NCI-H1436 treated with DMSO at 0.1 percent for 48 hours (cell line): ENCODE measurements at places on chromosomes 11 and 22.

- no peak for DNase-seq
Measured at GRCh38 chr11:69554849-69555248, 73.4 kb downstream of the LINC01488 start.

DNA sequence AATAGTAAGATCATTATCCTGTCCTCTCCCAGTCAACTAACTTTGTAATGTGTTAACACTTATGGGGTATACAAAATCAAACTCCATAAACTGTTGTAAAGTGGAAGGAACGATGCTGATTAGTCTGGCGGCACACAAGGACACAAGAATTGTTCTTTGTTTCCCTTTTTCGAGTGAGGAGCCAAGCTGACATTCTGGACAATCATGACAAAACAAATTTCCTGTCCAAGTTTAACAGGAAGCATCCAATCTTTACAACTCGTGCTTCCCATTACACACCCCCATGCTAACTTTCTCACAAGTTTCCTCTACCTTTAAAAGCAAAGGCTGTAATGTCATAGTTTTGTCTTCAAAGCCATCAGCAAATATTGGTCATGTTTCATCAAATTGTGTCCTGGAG is 20.4 kb upstream of the LDLRAD3 start:
- no peak for DNase-seq

- no peak for DNase-seq
Measured at GRCh38 chr22:37819105-37819433, 4.1 kb upstream of the GALR3 start.

DNA sequence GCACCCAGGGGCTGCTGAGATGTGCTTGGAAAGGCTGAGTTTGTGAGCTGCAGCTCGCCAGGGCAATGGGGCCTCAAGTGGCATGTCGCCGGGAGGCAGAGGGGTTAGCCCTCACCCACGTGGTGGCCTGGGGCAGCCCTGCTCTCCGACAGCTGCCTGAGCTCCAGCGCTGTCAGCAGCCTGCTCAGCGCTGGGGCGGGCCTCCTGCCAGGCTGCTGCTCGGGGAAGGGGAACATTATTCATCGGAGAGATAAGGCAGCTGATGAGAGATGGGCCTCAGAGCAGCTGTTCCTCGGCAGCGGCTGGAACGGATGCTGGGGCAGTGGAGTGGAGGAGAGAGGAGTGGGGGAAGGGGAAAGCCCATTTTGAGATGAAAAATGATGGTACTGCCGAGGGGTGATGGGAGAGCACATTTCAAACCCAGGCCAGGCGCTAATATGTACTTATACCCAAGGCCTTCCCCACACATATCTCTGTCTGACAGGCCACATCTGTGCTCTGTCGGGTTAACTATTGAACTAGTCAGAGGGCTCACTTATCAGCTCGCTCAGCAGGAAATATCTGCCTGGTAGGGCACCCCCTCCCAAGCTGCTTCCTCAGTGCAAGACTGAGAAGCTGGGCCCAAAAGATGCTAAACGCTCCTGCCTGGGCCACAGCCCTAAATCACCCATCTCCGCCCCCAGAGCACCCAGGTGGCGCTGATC is 79.5 kb downstream of the TIMP3 start:
- DNase-seq, result no peak

- no peak for DNase-seq
Measured at GRCh38 chr22:44340271-44341239, 27.8 kb upstream of the SHISAL1 start.

DNA sequence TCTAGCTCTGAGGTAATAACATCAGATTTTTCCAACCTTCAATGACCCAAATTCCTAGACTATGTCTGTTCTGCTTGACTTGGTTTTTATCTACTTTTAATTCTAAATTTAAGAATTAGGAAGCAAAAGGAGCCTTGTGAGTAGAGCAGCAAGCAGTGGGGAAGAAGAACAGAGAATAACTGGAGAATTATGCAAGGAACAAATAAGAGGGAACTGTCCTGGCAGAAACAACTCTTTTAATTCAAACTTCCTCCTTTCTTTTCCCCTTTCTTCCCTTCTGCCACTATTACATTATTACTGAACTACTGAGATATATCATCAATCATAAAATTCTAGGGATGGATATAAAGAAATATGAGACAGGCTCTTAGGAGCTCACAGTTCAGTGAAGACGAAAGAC is 276.1 kb downstream of the SBF2 start:
- no peak for DNase-seq

GRCh38 chr11:82996966-82997606 is 74.6 kb downstream of the RAB30 start:
- peak; percentile 57 for DNase-seq

DNA sequence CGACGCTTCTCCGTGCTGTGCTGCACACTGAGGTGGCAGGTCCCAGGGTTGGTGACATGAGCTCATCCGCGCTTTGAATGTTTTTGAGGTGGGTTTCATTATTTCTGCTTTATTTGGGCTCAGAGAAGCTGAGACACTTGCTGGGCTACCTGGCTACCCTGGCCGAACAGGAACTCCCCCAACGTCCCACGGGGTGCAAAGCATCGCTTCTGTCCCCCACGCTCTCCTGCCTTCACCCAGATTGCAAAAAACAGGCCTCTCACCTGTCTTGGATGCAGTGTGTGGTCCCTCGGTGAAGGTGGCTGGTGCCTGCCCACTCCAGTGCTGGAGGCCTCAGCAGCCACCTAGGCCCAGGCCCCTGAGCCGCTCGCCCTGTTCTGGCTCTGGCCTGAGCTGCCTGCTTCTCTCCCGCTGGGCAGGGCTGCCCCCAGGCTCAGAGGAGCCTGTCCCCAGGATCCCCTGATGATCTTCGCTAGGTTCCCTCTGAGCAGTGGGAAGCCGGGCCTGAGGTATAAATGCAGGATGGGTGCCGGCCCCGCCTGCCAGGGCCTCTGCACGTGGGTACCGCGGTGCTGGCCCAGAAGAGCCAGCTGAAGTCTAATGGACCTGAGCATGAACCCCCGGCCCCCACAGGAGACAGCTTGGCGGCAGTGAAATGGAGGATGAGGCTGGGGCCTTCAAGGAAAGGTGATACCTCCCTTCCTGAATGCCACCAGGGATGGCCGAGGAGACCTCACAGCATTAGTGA is 15.8 kb upstream of the MRGPRD start:
- no peak for DNase-seq

GRCh38 chr11:125625225-125625629 is 264 bp downstream of the CHEK1 start:
- DNase-seq, result no peak

- DNase-seq, result no peak
Measured at GRCh38 chr11:6328321-6328720, 8.0 kb upstream of the CAVIN3 start.

GRCh38 chr11:95577716-95578460 is 211.7 kb downstream of the FAM76B start:
- no peak for DNase-seq

DNA sequence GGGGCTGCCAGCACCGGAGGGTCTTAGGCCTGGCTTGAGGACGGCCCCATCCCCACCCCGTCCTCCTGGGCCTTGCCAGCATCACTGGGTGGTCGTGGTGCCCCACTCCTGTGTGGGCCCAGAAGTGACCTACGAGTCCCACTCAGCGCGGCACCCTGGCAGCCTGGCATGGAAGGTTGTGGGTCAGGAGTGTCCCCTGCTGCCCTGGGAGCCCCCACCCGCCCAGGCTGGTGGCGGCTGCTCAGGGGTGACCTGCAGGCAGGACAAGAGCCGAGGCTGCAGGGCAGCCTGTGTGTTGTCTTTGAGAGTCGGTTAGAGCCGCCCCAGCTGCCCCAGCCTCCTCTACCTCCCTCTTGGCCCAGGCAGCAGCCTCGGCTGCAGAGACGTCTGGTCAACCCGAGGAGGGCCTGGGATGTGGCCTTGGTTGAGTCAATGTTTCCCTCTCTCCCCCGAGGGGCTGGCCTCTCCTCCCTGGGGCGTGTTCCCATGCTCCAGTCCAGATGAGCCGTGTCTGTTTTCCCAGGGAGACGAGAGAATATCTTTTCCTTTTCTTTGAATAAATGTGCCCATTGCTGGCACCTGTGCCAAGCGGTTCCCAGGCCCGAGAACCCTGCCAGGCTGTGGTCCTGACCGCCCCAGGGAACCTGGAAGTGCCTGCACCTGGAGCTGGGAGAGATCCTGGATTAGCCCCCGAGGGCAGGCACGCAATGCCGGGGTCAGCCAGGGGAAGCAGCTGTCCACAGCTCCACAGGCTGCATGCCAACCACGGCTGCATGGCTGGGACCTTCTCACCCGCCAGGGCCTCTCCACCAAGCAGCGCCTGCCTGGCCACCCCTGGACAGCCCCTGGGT is 35.7 kb upstream of the MUC5AC start:
- DNase-seq, result no peak

- no peak for DNase-seq
Measured at GRCh38 chr11:124732230-124732629, 7.5 kb upstream of the NRGN start.

- no peak for DNase-seq
Measured at GRCh38 chr22:38468443-38469305, 778 bp downstream of the KDELR3 start.

- DNase-seq, result no peak
Measured at GRCh38 chr11:2555891-2556290, 111.1 kb downstream of the KCNQ1 start.

DNA sequence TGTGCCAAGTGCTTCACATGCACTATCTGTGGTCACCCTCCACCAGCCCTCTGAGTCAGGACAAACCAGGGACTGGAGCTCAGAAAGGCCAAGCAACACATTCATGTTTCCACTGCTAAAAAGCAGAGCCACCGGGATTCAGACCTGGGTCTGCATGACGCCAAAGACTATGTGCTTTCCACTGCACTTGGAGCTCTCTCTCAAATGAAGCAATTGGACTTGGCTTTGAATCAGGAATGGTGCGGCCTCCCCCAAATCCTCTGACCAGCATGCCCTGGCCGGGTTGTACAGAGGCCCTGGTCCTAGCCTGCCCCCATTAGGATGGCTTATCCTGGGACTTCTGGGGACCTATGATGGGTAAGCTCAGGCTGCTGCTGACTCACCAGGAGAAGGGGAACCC is 80.7 kb downstream of the PKNOX2 start:
- DNase-seq, result no peak

GRCh38 chr11:44621140-44621681 is 55.7 kb downstream of the CD82 start:
- peak; percentile 19 for DNase-seq

- DNase-seq, result no peak
Measured at GRCh38 chr22:41976961-41977566, 7.8 kb downstream of the SEPTIN3 start.

GRCh38 chr11:106418791-106419190 is 341.3 kb downstream of the AASDHPPT start:
- no peak for DNase-seq

GRCh38 chr22:36940676-36941075 is 27.2 kb downstream of the CSF2RB start:
- DNase-seq, result no peak

DNA sequence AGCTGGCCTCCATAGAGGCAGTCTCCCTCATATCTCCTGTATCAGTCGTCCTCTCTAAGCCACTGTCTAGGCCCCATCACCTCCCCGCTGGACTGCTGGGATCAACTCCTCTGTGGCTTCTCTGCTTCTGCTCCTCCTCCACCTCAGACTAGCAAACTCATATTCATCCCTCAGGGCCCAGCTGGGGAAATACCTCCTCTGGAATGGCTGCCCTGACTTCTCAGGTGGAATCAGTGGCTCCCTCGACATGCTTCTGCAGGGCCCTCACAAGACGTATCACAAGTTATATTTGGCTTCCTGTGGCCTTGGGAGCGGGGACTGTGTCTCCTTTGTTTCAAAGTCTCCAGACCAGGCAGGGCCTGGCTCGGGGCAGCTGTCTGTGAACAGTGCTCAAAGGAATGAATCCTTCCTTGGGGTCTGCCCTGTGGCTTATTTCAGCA is 10.0 kb downstream of the SLC29A2 start:
- DNase-seq, result no peak

- DNase-seq, result no peak
Measured at GRCh38 chr11:27837895-27838563, 137.8 kb upstream of the BDNF start.

DNA sequence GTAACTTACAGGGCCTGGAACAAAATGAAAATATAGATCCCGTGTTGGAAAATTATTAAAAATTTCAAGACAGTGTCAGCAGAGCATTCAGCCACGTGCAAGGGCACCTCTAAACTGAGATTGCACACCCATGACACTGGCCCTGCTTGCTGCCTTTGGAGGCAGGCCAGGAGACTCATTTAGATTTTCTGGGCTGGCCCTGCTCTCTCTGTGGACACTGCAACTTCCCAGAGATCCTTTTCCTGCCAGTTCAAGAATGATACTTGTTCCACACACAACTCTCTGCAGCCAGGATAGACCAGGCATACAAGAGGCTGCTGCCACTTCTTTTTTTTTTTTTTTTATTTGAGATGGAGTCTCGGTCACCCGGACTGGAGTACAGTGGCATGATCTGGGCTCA is 56.7 kb upstream of the PTPRJ start:
- DNase-seq, result no peak

- DNase-seq, result no peak
Measured at GRCh38 chr11:86491027-86491426, 116.3 kb downstream of the CCDC81 start.

DNA sequence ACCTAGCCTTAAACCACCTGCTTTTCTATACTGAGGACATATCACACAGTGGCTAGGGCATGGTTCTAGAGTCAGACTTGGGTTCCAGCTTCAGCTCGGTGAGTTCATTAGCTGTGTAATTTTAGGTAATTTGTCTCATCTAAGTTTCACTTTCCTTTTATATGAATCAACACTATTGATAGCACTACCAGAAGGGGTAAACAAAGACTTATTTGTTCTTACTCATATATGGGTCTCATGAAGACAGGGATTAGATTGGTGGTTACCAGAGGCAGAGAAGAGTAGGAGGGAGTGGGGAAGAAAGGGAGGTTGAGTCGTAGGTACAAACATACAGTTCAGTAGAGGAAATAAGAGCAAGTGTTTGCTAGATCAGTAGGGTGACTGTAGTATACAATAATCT is 924.7 kb downstream of the OPCML start:
- DNase-seq, result no peak

GRCh38 chr11:59556917-59557348 is 45.6 kb downstream of the OR4D9 start:
- no peak for DNase-seq

GRCh38 chr11:95373241-95373640 is 142.2 kb upstream of the SESN3 start:
- DNase-seq, result no peak

- DNase-seq, result no peak
Measured at GRCh38 chr22:47808236-47808635, 1045.8 kb downstream of the TBC1D22A start.

GRCh38 chr22:47213571-47214230 is 451.3 kb downstream of the TBC1D22A start:
- DNase-seq, result no peak

- no peak for DNase-seq
Measured at GRCh38 chr11:8271106-8271886, 7.6 kb upstream of the LMO1 start.

DNA sequence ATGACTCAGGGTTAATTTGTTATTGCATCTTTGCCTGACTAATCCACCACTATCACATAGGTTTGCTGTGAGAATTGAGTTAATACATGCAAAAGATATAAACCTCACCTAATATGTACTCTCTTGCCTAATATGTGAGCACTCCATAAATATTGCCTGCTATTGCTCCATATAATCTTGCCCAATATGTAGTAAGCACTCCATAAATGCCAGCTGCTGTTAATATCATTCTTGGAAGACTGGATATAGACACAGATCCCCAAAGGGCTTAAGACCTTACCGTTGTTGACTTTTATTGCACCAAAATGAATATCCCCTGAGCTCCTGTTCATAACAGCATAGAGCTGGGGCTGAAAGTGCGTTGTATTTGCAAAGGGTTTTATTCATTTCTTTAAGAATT is 27.0 kb upstream of the LRRC55 start:
- no peak for DNase-seq
